CD4-positive, alpha-beta T cell treated with Interleukin-12 subunit alpha and Interleukin-12 subunit beta, for 1 hour (primary cell): ENCODE measurements at places on chromosomes 1 and 21.
A peak's percentile ranks its signal among the peaks of the same experiment; 100 is the strongest.

DNA sequence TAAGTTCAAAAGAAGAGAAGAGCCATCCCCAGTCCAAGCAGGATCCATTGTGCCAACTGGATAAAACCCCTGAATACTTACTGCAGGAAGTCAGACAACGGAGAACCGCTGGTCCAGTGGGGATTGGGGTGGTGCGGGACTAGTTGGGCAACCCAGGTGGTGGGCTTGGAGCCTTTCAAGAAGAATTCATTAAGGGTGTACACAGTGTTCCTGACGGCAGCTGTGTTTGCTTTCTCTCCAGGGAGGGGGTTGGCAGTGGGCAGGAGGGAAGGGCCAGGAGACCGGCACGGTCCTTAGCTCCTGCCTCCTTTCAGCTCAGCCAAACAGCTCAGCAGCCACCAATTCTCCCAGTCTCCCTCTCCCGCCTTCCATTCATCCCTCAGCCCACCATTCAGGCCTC lies 7.1 kb upstream of the CDK18 start:
- no peak for DNase-seq

- no peak for DNase-seq
Measured at GRCh38 chr1:118739501-118739900, 248.6 kb downstream of the TBX15 start.

DNA sequence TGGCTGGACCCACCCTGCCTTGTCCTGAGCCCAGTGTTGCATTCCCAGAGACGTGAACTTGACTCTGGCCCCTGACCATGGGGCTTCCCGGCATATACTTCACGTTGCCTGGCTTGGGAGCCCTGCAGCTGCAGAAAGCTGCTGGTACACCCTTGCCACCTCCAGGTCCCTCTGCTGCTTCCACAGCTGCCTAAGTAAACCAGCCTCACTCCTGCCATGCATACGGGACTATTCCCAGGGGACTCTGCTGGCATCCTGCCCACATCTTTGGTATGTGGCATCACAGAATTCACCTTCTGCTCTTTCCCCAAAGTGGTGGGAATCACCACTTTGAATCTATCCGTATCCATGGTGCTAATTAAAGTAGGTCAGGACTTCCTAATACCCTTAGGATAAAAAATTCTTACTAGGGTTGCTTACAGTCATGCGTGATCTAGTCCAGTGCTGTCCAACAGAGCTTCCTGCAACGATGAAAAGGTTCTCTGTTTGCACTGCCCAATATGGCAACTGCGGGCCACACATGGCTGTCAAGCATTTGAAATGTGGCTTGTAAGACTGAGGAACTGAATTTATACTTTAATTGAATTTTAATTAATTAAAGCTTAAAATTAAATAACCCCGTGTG lies 203.0 kb downstream of the GRIK3 start:
- DNase-seq: no peak

DNA sequence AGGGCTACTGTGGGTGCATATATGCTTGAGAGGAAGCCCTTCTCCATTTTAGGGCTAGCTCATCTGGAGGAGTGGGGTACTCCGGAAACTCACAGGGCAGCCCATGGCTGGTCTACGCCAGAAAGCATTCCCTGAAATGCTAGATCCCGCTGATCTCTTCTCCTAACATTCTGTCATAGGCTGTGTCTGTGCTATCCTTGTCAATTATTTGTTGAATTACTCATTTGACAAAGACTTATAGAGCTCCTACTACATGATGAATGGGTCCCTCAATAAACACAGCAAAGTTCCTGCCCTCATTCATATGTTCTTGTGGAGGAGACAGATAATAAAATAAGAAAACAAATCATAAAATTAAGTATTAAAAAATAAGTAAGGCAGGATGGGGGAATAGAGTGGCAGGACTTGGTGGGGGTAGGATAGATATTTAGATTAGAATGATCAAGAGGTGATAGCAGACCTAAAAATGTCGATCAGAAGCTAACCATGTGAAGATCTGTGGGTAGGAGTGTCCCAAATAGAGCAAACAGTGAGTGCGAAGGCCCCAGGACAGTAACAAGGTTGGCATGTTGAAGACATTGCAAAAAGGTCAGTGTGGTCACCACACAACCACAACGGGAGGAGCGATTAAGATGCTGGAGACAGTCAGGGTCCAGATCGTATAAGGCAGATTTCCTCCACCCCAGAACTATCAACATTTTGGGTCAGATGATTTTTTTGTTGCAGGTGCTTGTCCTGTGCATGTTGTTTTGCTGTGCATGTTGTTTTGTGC lies 13.2 kb downstream of the NGF start:
- DNase-seq: no peak

DNA sequence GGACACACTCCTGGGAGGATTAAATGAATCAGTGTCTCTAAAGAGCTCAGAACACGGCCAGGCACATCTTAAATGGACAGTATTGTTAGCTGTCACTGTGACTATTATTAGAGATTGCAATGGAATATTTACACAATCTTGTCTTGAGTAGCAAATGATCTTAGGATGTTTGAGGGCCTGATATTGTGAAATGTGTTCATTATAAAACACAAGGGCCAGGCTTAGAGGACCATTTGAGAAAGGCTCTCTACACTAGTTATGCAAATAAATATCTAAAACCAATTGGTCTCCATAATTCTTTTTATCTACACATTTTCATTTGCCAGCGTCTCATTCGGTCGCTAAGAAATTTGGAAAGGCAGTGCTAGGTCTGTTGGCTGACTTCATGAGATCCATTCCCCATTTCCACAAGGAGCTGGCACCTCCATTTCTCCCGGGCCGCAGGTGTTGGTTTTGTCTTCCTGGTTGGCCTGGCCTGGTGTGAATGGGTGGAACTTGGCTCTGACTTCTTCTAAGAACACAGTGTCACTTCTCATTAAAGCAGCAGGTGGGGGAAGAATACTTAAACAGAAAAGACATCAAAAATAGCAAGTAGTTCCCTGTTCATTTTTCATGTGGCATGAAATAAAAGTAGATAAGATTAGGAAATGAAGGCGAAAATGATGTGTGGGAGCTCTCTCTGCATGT lies 56.0 kb upstream of the PLXNA2 start:
- no peak for DNase-seq

- DNase-seq: no peak
Measured at GRCh38 chr1:98164509-98164908, 243.7 kb upstream of the DPYD start.

DNA sequence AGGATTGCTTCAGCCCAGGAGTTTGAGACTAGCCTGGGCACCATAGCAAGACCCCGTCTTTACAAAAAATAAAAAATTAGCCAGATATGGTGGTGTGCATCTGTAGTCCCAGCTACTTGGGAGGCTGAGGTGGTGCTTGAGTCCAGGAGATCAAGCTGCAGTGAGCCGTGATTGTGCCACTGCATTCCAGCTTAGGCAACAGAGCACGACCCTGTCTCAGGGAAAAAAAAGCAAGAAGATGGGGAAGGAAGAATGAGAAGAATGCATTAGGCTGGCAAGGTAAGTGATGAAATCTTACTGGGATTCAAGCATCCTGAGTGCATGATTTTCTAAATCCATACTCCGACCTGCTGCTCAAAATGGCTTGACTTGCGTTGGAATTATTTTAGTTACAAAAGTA lies 6.8 kb downstream of the PCP4L1 start:
- DNase-seq: no peak

DNA sequence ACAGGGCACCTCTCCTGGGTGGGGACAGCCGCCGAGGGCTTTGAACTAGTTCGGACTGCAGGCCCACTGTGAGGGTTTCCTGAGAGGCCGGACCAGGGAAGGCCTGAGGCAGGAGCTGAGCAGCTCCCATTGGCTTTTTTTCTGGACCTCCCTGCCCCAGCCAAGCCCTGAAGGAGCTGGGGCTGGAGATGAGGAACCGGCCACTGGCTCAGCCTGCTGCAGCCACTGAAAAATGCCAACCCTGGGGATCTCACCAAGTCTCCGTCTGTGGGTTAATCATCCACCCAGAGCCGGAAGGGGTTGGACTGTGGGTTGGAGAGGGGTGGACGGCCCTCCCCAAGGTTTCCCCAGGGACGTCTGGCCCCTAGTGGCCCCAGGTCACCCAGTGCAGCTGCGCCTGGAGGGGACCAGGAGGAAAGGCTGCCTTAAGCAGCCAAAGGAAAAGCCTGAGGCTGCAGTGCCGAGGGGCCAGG lies 2.5 kb downstream of the VWA1 start:
- DNase-seq: no peak

- no peak for DNase-seq
Measured at GRCh38 chr1:238674316-238674715, 712.1 kb upstream of the CHRM3 start.

DNA sequence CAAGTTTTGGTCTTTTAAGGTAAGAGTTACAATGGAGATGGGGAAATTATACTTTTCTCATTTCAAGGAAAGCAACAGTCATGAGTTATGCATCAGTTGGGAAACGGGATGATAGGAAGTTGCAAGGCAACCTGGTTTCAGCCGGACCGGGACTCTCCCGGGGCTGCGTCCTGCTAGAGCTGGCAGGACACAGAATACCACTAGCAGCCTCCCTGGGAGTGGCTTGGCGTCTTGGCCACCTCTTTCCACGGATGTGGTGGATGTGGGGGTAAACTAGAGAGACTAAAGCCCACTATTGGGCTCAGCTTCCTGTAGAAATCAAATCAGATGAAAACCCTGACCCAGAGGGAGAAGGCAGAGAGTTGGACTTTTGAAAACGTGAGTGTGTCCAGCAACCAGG lies 71.9 kb downstream of the ADARB1 start:
- DNase-seq: no peak

GRCh38 chr1:114086601-114087368 lies 66.9 kb downstream of the SYT6 start:
- no peak for DNase-seq

DNA sequence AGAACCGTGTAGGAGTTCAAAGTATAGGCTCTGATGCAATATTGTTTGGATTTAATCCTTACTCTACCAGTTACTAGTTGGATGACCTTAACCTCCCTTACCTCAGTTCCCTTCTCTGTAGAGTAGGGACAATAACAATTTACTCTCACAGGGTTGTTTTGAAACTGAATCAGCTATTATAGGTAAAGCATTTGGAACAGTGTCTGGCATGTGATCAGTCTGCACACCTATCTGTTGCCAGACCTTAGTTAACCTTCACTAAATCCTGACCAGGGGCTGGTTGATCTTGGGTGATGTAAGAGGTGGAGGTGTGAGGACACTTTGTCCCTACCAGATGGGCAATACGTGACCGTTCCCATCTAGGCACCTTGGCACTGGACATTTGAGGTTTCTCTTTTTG lies 106.9 kb downstream of the DDX20 start:
- no peak for DNase-seq

DNA sequence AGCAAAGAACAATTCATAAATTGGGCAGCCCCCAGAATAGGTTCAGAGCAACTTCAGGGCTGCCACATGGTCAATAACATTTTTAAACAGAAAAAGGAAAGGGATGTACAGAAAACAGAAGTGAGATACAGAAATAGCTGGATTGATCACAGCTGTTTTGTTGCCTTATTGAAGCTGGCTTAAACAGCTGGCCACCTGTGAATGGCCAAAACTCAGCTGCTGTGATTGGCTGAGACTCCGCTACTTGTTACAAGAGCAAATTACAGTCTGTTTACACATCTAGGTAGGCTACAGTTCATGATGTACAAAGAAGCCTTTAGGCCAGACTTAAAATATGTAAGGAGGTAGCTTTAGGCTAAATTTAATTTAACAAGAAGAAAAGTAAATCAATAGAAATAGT lies 11.6 kb upstream of the IFNAR1 start:
- DNase-seq: no peak

- no peak for DNase-seq
Measured at GRCh38 chr1:30900931-30901560, 7.5 kb downstream of the SDC3 start.

- no peak for DNase-seq
Measured at GRCh38 chr1:92690212-92690906, 94.5 kb downstream of the EVI5 start.

GRCh38 chr1:6905331-6905730 lies 120.1 kb downstream of the CAMTA1 start:
- DNase-seq: no peak

- no peak for DNase-seq
Measured at GRCh38 chr1:202505356-202505755, 156.9 kb downstream of the PPP1R12B start.

DNA sequence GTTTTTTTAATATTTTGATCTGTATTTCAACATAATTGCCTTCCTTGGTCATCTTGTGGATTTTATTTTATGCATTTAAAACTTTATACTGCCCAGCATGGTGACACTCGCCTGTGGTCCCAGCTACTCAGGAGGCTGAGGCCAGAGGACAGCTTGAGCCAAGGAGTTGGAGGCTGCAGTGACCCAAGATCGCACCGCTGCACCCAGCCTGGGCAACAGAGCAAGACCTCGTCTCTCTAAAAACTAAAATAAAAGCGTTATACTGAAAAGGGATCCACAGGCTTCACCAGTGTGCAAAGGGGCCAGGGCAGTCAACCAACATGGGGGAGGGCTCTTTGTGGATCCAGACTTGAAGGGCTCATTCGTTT lies 1.4 kb downstream of the NID1 start:
- no peak for DNase-seq

GRCh38 chr1:197222025-197222685 lies 45.9 kb upstream of the CRB1 start:
- no peak for DNase-seq

- no peak for DNase-seq
Measured at GRCh38 chr1:67314696-67315095, 7.0 kb downstream of the IL12RB2 start.

DNA sequence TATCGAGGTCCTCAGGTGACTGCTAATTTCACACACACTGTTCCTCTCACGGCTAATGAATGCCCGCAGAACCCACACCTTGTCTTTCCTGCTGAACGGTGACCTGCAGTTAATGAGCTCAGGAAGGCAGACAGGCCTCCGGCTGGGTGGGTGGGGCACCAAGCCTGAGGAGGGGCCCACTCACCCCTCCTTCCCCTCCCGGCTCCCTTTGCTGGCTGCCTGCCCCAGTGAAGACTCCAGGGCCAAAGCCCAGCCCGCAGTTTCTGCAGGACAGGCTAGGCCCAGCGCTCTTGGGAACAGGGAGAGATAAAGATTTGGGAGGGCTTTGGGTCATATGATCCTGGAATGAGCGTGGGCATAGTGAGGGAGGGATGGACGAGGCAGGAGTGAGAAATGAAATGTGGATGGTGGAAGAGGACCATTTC lies 26.4 kb downstream of the FOXO6 start:
- no peak for DNase-seq

DNA sequence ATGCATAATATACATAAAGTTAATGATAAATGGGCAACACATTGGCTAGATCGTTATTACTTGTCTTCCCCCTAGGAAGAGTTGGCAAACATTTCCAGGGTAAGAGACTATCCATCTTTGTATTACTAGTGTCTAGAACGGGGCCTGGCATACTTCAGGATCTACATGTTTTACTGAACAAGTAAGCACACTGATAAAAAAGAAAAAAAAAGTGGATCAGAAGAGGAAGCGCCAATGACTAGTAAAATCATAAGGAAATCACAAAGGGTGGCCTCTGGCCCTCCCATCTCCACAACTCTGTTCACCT lies 482 bp downstream of the TM2D1 start:
- no peak for DNase-seq

- peak; percentile 29 for DNase-seq
Measured at GRCh38 chr1:179082333-179082998, 596 bp downstream of the TOR3A start.
